ENCODE measurements at places on chromosomes 11 and 22. TPM values are rescaled to one million over a fixed set of nuclear protein-coding genes. Genes with fewer than 3 reads are reported as not detected.

ZC3H12C gene
- total RNA-seq, result 22.5 TPM

PIK3IP1 gene
- 4.6 TPM for total RNA-seq

TENM4 gene
- total RNA-seq, result 0.44 TPM

- H3K36me3 ChIP-seq, result no peaks in the 10 kb centered on the region
- H3K27ac ChIP-seq, result no peak overlapping the region
- no peak for DNase-seq
Measured at GRCh38 chr11:42840176-42840829, 471.5 kb upstream of the API5 start.

GAL3ST1 gene
- total RNA-seq, result 0.86 TPM

CFAP300 gene
- 0.56 TPM for total RNA-seq

OR2AG1 gene
- not detected for total RNA-seq

PNPLA5 gene
- total RNA-seq, result not detected

MMP13 gene
- total RNA-seq, result not detected

Data from heart left ventricle (tissue), 16 donors.